SW 1271 (cell line): ENCODE measurements at places on chromosomes 6 and 20.

DNA sequence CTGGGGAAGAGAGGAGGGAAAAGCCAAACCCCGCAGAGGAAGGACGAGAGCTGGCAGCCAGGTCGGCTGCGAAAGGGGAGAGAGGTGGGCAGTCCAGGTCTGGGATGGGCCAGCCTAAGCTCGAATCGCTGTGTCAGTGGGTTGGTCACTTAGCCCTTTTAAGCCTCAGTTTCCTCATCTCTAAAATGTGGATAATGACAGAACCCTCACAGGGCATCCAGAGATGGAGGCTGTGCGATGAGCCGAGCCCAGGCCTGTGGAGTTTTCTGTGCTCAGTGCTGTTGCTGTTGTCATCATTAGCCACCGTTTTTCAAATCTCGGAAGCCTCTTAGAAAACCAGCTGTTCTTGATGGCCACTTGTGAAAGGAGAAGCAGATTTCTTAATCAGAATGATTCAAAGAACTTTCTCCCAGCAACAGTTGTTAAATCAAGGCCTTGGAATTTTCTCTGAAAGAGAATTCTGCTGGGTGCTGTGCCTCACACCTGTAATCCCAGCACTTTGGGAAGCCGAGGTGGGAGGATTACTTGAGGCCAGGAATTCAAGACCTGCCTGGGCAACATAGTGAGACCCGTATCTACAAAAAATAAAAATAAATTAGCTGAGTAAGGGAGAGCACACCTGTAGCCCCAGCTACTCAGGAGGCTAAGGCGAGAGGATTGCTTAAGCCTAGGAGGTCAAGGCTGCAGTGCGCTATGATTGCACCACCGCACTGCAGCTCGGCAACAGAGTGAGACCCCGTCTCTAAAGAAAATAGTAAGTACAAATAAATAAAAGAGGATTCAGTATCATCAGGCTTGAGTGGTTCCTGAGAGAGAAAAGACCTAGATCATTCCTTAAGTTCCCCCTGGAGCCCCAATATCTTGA is 46.3 kb upstream of the ENTPD6 start:
- DNase-seq: no peak

DNA sequence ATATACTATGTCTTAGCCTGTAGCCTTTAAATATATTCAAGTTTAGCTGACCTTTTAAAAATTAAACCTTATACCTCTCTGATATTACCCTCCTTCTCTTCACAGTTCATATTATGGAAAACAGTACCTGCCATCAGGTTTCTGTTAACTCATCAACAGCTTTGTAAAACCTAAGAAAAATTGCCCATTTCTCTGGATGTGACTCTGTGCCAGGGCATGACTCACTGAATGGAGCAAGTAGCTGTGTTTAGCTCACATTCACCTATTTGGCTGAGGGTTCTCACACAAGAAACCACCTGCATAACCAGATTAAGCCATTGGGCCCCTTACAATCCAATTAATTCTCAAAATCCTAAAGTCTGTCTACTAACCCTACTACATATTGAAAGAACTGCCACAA is 678.8 kb upstream of the MARCKS start:
- DNase-seq: no peak

DNA sequence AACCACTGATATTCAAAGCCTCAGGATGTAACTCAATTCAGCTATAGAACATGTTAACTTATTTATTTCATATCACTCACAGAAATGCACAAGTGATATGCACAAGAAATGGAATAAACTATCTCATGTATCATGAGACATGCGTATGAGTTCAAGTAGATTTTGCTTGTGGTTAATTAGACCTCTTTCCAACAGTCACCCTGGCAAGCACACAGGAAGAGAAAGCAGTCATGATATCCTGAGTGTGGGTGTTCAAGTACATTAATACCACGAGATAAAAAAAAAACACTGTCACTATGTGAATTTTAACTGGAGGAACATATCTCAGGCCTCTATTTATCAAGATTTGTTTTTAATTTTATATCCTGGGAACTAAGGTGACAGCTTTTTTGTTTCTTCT is 64.2 kb downstream of the LAMP5 start:
- no peak for DNase-seq

DNA sequence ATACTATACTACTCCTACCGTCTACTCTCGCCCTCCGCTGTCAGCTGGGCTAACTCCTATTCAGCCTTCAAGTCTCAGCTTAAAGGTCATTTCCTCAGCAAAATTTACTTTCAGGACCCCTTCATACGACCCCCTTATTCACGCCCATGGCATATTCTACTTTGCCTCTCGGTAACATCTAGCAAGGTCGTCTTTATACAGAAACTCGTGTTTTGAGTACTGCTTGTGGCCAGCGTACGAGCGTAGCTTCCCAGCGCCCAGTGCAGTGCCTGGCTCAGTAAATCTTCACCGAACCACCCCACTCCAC is 546 bp downstream of the CRNKL1 start:
- DNase-seq: no peak

DNA sequence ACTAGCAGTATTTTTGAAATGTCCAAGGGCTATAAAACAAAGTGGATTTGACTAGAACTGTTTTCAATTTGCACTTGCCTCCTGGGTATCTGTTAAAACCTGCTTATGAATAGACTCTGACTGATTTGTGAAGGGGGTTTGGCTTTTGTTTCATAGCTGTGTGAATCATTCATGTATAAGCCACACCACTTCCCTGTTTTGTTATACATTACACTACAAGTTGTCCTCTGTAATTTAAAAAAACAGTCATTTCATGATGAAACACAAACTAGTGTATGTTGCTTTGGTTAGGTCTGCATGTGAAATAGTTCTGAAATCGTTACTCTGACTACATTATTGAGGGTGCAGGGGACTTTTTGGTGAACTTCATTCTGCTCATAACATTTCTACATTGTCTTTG is 121.7 kb downstream of the NKAIN2 start:
- DNase-seq: no peak

- DNase-seq: no peak
Measured at GRCh38 chr6:132011582-132011981, 60.4 kb upstream of the CCN2 start.

DNA sequence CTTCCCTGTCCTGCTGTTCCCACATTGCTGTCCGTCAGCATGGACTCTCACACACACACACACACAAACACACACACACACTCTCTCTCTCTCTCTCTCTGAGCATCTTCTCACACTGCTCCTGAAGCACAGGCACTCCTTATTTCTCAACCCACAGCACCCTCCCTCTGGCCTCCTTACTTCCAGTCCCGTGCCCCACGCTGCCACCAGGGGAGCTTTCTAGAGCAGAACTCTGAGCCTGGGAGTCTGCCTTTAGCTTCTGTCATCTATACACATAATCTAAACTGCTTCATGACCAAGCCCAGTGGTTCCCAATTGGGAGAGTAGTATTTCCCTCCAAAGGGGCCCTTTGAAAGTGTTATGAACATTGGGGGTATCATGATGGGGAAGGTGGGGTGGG is 29.1 kb downstream of the HECA start:
- DNase-seq: peak; percentile 2
